ENCODE measurements at places on chromosomes 4 and X.

DNA sequence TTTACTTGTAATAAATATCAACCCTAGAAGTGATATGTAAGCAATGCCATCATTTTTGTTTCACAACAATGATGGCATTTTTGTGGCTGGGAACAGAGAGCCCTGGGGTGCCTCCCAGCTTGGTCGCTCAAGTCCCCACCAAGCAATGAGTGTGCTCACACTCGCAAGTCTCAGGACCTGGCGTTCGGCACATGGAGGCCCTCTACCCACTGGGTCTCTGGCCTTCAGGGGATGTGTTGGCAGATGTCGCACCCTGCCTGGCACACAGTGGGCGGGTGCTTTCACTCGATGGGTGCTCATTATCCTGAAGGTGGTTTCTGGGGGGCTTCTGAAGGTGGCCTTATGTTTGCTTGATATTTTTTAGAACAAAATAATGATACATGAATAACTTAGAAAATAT is 74.7 kb upstream of the STS start:
- no peak for DNase-seq

GRCh38 chr4:151217326-151217725 is 59.6 kb upstream of the PRSS48 start:
- DNase-seq: no peak

GRCh38 chr4:179719766-179720450 is 2277.7 kb upstream of the AGA start:
- DNase-seq: no peak

GRCh38 chr4:188767496-188767895 is 628.3 kb downstream of the TRIML1 start:
- DNase-seq: no peak

DNA sequence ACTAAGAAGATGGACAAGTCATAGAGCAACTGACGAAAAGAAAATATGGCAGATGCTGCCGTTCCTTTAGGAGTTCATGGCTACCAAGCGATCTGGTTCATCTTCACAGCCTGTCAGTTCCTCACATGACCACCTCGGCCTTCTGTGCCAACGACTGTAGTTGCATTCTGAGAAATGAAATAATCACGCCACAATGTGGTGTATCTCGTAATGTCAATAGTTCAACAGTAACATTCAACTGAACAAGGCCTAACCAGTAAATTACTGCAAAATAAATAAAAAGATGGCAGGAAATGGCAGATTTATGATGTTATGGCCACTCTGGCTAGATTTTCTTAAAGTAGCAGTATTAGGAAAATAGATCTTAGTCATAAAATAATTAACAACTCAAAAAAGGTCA is 4.4 kb downstream of the GPRIN3 start:
- DNase-seq: peak; percentile 34

GRCh38 chr4:27819246-27819645 is 958.6 kb downstream of the STIM2 start:
- DNase-seq: no peak

DNA sequence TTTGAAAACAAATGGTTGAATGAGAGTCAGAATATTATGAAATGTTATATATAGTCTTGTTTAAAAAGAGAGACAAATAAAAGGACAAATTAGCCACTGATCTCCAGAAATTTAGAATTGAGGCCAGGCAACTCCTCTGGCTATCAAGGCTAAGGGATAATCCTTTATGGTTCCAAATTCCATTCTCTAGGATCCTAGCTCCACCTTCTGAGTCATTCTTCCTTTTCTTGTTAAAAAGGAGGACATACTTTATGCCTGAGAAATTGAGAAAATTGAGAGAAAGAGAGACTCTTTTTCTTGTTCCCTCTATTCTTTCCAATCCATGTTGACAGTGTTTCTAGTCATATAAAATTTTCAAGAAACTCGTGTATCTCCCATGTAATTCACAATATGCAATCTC is 1299.5 kb downstream of the FSTL5 start:
- no peak for DNase-seq

DNA sequence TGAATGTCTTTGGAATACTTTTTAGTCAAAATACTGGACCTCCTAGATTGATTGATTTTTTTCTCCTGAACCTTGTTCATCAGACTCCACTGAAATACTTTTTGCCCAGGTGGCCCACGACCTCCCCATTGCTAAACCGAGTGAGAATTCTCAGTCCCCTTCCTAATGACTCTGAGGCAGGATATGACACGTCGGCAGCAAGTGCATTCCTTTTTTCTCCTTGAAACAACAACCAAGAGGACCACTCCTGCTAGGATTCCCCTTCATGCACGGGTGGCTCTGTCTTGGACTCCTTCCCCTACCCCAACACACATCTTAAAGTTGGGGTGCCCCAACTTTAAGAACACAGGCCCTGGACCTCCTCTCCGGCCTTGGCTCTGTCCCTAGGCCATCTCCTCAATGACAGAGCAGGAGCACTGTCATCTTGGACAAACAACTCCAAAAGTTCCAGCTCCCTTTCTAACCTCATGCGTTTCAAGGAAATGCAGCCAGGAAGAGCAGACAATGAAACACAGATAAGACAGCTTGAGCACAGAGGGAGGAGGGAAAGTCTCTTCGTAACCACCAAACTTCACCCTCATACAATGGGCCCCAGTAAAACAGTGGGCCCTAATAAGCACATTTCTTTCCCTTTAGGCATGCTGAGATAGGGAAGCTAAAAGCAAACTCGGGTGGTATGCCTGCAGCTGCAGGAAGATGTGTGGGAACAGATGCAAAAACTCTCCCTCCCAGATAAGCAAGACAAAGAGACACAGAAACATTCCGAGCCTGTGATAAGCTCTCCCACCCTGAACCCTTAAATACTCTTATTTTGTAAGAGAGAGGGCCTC is 33.9 kb downstream of the ZBTB49 start:
- DNase-seq: no peak

GRCh38 chr4:138086611-138087041 is 155.5 kb downstream of the SLC7A11 start:
- no peak for DNase-seq

GRCh38 chrX:100083211-100083610 is 326.9 kb downstream of the PCDH19 start:
- no peak for DNase-seq

GRCh38 chrX:70124678-70125077 is 8.6 kb upstream of the IGBP1 start:
- DNase-seq: no peak

DNA sequence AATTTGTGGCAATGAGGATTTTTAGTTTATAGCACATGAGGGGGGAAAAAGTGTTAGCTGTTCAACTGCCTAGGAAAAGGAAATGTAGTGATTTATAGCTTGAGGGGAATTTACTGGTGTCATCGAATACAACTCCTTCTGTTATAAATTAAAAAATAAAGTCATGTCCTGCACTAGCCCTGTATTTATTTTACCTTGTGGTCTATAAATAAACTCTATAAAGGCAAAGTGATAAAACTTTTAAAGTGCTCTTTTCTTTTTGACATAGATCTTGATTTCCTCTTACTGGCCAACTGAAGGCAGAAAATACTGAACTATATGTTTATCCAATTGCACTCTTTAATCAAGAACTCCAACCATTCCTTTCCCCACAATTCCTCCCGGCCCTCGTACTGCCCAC is 672.1 kb upstream of the SLIT2 start:
- no peak for DNase-seq

- no peak for DNase-seq
These were observed 544.0 kb upstream of the AGA start for GRCh38 chr4:177986236-177986635.

Data from NCI-H446 (cell line).